ENCODE measurements at places on chromosomes 6 and 20.

DNA sequence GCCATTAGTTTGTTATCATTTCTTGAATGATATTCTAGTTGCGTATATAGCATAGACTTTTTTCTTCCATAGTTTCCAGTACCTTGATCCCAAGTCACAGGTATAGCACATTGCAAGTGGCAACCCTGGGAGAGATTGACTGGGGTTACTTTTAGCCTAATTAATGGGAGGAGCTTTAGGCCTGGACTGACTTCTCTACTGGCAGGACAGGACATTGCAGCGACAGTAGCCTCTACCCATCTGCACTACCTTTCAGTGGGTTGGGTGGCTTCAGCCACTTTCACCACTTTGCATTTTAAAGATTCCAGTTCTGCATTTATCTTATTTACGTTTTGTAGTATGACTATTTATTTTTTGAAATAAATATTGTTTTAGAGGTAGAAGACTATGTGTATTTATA, 320.3 kb downstream of the RIMS1 start:
- DNase-seq, result no peak

GRCh38 chr6:52498538-52499017, 78.3 kb downstream of the TRAM2 start:
- DNase-seq, result no peak

DNA sequence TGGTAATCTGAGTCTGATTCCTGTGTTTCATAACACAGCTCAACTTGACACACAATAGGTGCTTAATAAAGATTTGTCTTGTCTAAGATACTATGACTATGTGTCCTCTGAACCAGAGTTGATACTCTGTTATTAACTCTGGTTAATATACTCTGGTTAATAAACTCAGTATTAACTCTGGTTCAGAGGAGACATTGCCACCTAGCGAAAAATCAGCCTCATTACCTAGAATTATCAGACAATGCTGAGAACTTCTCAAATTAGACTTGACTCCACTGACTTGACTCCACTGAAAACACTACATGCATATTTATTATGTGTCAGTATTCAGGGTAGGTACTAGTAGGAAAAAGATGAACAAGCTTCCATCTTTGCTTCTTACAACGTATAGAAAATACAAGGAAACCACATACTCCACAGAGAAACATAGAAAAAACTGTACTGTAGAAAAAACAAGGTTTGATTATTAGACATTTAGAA, 73.9 kb downstream of the AHI1 start:
- DNase-seq, result no peak

- DNase-seq, result no peak
Measured at GRCh38 chr6:163128324-163128723, 286.2 kb upstream of the QKI start.

DNA sequence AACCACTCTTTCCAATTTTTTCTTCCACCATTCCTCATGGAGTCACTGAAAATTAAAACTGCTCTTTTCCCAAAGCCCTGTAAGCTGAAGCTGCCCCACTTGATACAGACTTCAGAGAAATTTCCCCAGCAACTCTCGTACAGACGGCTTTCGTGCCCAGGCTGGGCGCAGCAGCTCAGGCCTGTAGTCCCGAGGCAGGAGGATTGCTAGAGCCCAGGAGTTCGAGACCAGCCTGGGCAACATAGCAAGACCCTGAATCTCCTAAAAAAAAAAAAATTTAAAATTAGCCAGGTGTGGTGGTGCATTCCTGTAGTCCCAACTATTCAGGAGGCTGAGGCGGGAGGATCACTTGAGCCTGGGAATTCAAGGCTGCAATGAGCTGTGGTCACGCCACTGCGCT, 6.6 kb downstream of the PPDPF start:
- DNase-seq, result no peak

- DNase-seq, result no peak
Measured at GRCh38 chr6:136723780-136724179, 68.5 kb downstream of the MAP3K5 start.

GRCh38 chr6:91708534-91708933, 1121.7 kb upstream of the MAP3K7 start:
- DNase-seq, result no peak

- DNase-seq, result no peak
Measured at GRCh38 chr6:51299621-51300380, 481.1 kb downstream of the TFAP2B start.

DNA sequence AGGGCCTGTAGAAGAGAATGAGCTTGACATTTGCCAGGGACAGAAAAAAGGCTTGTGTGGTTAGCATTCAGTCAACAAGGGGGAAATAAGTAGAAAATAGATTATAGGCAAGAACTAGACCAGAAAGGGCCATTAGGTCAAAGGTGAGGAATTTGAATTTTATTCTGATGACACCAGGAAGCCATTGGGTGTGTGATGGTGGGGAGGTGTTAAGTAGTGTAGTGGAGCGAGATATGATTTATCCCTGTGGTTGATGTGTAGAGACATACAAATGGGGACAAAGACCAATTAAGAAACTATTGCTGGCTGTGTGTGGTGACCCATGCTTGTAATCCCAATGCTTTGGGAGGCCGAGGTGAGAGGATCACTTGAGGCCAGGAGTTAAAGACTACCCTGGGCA, 11.0 kb downstream of the DSTN start:
- DNase-seq, result no peak

DNA sequence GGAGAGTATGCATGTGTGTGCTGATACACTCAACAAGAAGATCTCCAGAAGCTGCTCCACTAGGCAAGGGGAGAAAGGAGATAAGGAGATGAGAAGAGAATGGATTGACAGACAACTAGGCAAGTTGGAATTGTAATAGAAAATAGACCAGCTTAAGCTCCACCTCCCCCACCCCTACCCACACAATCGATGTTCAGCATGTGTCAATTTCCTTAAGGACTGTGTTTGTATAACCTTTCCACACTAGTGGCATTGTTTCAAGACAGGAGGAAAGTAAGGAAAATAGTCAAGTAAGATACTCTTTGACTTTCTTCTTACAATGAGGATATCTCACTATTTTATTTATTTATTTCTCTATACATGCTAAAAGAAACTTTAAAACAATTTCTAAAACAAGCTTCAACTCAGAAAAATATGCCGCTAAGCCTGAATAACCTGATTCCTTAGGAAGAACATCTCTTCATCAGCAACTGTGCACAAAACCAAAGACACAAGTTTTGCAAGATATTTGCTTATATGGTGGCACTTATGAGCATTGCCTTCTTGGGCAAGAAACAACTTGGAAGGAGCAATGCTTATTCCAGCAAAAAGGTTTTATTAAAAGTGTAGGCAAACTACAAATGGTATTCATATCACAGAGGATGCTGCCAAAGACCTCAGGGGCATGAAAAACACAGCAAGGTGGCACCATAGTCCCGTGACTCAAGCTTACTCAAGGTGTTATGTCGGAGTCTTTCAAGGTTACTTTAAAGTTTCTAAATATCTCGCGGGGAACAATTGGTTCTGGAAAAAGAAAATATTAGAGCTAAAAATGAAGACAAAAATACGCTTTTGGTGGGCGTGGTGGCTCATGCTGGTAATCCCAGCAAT, 249.1 kb downstream of the COL12A1 start:
- DNase-seq, result peak; percentile 5

- no peak for DNase-seq
Measured at GRCh38 chr20:24991897-24992486, 559 bp downstream of the APMAP start.

DNA sequence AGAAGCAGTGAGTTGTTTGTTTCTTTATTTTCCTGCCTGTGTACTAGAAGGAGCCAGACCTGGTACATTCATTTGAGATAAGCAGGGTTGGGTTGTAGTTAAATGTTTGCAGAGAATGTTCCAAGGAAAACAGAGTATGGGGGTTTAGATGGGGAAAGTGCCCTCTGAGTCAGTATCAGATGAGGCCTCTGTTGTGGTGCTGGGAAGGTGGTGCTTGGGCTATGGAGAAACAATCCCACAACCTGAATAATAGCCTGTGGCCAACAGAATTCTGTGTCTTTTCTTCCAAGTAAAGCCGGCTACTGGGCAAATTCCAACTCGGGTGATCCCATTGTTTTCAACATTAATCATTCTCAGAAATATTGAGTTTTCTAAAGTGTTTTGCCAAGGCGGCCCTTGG, 109.3 kb downstream of the RNF144B start:
- peak; percentile 37 for DNase-seq

DNA sequence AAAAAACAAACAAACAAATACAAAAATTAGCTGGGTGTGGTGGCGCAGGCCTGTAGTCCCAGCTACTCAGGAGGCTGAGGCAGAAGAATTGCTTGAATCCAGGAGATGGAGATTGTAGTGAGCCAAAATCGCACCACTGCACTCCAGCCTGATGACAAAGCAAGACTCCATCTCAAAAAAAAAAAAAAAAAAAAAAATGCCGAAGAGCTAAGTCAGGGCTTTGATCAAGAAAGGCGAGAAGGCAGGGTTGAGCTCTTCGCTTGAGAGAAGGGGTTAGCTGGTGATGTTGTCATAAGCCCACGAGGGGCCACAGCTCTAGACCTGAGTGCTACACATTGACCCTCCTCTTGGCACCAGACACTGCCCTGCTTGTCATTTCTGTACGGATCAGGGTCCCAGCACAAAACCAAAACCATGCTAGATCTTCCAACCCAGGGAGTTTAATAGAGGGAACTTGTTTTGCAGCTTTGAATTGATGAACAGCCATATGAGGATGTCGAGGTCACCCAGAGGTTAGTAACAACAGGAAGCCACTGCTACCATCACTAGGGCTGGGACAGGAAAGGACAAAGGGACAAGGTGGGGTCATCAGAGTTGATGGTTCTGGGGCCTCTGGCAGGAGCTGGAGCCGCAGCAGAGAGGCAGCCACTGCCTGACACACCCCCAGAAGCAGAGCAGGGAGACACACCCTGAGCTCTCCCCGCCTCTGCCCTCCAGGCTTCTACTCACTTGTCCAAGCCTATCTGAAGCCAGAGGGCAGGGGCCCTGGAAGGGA, 122.7 kb downstream of the SNX5 start:
- no peak for DNase-seq

GRCh38 chr20:56517211-56517610, 7.3 kb upstream of the FAM209A start:
- DNase-seq, result no peak

GRCh38 chr20:16732506-16733152, 2.8 kb downstream of the SNRPB2 start:
- DNase-seq, result no peak

DNA sequence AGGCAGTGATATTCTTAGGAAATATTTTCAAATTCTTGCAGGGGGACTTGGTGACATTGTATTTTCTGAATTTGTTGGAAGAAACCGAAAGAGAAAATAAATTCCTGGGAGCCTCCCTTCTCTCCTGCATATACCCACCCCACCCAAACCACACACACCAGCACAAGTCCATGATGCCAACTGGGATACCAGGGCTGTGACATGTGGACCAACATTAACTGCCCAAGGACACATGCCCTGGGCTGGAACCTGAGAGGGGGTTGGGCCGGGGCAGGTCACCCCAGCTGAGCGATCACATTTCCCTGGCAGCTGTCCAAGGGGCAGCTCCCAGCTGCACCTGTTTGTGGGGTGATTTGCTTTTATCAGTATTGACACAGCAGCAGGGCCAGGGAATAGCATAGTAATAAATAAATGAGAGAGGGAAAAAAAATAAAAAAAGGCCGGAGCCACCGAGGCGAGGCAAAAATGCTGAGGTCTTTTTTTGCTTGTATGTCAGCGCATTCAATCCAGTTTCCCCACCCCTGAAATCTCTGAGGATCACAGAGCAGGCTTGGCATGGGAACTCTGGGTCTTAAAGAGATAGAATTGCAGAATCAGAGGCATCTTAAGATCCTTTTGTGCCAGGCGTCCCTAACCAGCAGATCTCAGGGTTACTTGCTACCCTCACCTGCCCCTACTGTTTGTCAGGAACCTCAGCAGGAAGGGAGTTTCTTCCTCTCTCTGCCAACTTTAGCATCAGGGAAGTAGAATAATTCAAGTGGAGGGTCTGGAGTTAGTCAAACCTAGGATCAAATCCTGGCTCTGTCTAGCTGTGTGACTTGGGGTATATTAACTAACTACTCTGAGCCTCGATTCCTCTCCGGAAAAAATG, 66.5 kb upstream of the PIM1 start:
- DNase-seq, result peak; percentile 3

DNA sequence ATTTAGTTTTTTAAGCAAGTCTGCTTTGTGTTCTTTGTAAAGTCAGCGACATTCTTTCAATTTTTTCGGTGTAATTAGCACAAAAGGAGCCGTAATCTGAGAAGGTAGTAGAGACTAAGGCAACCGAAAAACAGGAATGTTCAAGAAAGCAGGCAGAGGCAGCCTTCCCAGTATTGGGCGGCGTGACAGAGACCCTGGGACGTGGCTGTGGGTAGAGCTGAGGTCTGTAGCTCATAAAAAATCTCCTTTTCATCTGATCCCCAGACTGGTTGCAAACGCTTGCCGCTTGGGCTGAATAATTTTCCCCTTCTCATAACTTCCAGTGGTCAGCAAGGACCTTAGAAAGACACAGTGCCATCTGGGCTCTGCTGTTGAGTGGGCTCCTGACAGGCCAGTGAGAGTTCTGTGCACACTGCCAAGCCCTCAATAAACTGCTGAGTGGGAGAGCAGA, 30.8 kb downstream of the GNAS start:
- no peak for DNase-seq

GRCh38 chr6:168120390-168121302, 41.6 kb upstream of the FRMD1 start:
- no peak for DNase-seq

GRCh38 chr6:83258517-83258916, 65.4 kb downstream of the RWDD2A start:
- no peak for DNase-seq

- no peak for DNase-seq
Measured at GRCh38 chr6:30136570-30137286, 788 bp downstream of the TRIM40 start.

- no peak for DNase-seq
Measured at GRCh38 chr6:10736731-10737130, 10.9 kb upstream of the TMEM14B start.

- no peak for DNase-seq
Measured at GRCh38 chr20:48094196-48094749, 309.0 kb upstream of the SULF2 start.

DNA sequence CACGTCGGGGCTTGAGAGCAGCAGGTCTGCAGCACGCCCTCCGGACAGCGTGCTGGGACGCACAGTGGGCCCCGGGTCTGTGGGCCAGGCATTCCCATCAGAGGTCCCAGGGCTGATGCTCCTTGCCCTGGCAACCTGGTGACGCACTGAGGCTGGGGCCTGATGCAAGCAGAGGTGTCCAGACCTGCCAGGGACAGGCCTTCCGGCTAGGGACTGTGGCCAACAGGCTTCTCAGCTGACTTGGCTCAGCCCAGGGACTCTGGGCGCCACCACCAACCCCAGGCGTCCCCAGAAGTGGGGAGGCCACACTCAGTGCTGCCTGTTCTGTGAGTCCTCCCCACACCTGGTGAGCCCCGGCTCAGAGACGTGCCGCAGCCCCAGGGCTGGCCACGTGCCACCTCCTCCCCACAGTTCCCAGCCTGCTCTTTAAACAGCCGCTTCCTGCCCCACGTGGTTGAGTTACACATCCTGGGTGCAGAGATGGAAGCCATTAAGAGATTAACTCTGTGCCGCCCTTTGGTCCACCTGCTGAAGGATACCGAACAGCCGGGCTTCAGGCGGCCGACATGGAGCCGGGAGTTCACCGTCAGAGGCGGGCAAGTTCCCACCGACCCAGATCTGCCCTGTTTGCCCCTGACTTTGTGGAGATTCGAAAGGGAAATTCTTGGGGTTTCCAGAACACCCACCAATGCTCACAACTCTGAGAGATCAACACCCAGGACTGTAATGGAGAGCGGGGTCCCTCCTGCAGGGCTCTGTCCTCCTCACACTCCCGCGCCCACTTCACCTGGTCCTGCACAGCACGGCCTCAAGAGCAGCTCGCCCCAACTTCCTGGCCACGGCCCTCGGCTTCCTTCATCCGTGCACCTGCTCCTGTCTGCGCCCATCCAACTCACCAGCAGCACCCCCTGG, 37.6 kb upstream of the ZBP1 start:
- no peak for DNase-seq

Measured in pulmonary artery endothelial cell (primary cell).